Stimulated activated CD4-positive, alpha-beta T cell treated with anti-CD3 and anti-CD28 coated beads, Interleukin-2, amount 100 ng/mL, for 4 hours (primary cell): ENCODE measurements at places on chromosomes 5 and 9.

- no peak for DNase-seq
Observed at GRCh38 chr5:30849931-30850710, 343.4 kb upstream of the CDH6 start.

DNA sequence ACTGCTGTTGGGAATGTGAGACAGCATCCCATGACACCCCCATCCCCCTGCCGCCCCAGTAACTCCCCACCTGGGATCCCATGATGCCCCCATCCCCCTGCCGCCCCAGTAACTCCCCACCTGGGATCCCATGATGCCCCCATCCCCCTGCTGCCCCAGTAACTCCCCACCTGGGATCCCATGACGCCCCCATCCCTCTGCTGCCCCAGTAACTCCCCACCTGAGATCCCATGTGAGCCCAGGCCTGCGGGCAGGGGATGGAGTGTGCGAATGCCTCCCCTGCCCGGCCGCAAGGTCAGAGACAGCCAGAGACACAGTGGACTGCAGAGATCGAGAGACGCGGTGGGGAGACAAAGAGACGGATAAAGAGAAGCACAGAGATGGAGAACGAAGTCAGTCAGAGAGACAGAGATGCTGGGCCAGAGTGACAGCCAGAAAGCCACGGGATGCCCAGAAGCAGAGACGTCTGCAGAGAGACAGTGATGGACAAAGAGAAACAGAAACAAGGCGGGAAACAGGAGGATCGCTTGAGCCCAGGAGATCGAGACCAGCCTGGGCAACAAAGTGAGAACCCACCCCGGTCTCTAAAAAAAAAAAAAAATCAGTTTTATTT lies 992 bp downstream of the SH2D3C start:
- no peak for DNase-seq

DNA sequence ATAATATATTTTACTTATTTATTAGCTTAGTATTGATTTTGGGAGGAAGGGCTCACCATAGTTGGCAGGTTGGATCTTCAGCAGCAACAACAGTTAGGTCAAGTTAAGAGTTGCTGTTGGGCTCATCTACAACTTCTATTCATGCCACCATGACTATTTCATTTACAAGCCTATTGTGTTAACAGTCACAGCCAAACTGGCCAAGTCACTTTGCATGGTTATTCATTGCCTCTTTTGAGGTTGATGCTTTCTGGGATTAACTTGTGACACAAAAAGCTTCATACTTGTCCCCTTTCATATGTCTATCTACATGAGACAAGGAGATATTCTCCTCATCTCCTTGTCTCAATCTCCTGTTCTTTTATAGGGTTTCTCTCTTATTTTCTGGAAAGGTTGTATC lies 98.3 kb downstream of the WDR70 start:
- DNase-seq: no peak

DNA sequence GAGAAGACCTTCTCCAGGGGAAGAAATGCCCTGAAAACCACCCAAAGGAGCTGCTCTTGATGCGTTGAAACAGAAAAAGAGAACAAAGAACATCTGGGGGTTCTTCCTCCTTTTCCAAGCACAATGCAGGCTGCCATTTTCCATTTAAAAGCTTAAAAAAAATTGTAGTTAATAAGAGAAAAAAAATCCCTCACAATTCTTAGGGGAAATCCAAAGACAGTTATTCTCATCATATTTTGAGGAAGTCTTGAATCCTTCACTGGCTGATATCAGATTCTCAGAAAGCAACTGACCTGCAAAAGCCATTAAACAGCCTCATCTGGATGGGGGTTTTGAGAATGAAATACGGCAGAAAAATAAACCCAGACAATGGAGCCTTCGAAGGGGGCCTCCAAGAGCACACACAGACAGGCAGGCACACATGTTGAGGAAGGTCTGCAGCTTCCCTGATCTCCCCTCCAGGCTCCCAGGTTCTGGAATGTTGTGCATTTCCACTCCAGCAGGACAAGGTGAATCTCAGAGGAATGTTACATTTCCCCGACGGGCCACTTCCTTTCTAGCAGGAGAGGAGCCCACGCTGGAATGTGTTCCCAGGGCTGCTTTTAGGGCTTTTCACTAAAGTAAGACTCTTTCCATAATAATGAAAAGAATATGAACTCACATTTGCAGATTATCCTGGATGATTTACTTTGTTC lies 159.4 kb upstream of the S1PR3 start:
- no peak for DNase-seq

- no peak for DNase-seq
Observed at GRCh38 chr5:78841767-78842166, 143.3 kb downstream of the ARSB start.

- DNase-seq: no peak
Observed at GRCh38 chr5:66518753-66519152, 77.4 kb upstream of the MAST4 start.

DNA sequence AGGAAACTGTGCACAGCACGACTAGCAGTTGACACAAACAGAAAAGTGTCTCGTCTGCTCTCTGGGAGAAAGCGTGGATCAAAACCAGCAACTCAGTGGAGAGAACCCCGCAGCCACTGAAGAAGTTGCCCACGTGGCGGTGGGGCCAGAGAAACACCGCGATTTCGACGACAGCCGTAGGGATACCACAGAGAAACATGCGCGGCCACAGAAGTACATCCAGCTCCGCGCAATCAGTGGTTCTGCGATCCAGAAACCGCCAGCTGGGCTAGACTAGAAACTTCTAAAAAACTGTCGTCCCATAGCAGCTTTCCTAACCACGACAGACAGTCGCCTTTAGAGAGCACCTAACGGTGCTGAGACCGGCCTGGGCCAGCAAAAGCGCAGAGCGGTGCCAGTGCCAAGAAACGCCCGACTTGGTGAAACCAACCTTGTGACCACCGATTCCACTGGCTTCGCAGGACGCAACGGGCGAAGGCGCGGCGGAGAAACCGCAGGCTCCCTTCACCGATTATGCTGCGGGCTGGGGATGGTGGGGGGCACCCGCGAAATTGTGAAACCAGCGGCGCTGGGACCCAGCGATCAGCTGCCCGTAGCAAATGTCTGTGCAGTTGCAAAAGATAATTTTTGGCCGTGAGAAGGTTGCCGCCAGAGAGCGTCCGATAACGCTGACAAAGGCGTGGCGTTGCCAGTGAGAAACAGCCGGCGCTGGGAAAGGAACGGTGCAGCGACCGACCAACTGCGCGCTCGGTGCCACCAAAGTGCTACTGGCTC lies 2.7 kb upstream of the ANXA2R start:
- peak; percentile 49 for DNase-seq

- no peak for DNase-seq
Observed at GRCh38 chr5:167442922-167443321, 848.5 kb upstream of the WWC1 start.

DNA sequence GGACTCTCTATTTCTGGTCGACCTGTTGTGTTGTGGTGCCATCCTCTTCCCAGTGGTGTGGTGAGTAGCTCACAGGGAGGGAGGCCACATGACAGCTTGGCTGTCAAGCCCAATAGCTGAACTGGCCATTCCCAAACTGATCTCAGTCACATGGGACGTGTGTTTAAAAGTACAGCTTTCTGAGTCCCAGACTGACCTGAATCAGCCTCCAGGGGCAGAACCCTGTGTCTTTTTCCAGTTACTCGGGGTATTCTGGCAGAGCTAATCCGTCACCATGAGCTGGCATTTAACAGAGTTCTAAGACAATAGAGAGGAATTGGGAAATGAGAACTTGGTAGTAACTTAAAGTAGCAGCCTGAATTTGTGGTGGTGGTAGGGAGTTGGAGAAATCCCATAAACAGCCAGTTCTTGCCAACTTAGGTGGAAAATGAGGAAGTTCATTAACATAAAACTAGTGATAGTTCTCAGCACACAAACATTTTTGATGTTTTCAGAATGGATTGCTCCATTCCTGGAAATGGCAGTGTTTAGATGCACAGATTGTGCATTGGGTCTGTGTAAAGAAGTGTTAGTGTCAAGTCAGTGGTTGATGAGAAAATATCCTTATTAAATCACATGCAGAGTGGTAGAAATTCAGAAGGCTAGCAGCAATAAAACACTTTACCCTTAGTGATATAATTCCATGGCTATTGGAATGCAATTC lies 50.9 kb downstream of the GPR107 start:
- no peak for DNase-seq

DNA sequence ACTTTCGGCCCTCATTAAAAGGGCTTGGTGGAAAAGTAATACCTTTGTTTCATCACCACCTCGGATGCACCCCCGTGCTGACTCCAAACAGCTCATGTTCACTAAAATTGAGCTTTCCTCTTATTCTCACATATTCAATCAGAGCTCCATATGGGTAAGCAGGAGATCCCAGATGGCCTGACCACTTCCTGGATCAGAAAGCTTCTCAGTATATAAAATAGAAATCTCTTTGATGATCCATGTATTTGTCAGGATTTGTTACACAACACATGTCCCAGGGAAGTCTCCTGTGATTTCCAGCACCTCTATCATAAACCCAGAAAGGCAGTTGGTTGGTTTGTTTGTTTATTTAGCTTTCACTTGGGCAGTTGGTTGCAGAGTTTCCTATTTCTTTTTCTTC lies 402.0 kb downstream of the MLLT3 start:
- DNase-seq: no peak

GRCh38 chr5:169176709-169177694 lies 123.9 kb downstream of the SLIT3 start:
- DNase-seq: no peak

- DNase-seq: no peak
Observed at GRCh38 chr9:86521977-86522376, 167.8 kb upstream of the TUT7 start.

- no peak for DNase-seq
Observed at GRCh38 chr5:113552137-113552536, 38.6 kb downstream of the YTHDC2 start.

DNA sequence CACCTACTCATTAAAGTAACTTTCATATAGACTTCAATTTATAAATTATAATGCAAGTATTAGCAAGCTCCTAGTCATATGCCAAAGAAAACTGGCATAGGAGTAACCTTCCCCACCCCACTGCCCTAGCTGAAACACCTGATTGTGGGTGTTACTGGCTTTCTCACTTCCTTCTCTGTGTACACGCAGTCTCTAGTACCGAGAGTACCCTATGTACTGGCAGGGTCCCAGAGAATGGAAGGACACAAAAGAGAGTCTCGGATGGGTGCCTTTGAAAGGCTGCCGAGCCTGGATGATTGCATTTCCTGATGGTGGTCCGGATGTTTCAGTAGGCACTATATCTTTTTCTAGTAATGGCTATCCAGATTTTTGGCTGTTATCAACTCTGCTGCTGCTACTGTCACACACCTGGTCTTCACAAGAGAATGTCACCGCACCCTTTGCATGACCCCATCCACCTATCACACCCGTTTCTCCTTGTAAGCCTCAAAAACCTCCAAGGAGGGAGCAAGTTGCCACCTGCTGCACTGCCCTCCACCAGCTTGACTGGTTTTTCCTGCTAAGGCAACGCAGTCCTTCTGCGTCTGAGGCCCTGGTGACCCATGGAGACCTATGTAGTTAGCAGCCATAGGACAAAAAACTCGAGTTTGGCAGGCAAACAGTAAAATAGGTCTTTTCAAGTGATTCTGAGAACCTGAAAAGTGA lies 53.8 kb upstream of the CLINT1 start:
- no peak for DNase-seq

GRCh38 chr5:59473611-59474010 lies 419.9 kb downstream of the PDE4D start:
- no peak for DNase-seq

GRCh38 chr9:38352530-38353328 lies 39.8 kb upstream of the ALDH1B1 start:
- DNase-seq: no peak

DNA sequence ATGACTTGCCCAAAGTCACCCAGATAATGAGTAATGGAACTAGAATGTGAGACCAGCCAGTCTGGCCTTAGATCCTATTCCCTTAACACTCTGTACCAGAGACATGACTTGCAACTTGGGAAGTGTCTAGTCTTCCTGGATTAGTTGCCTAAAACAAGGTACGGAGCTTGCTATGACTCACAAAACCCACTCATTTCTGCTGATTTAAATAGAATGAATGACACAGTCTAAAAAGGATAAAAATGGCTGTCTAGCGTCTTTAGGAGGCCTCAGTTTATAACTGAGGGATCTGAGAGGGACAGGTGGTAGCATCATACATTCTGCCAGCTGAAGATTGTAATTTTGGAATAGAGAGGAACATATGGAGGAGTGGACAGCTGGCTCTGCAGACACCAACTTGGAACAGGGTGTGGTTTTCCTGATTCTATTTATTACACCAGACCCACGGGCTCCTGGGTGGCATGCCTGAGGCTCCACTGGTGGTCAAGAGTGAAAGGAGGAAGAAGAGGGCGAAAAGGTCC lies 62.7 kb downstream of the ABLIM3 start:
- DNase-seq: no peak

DNA sequence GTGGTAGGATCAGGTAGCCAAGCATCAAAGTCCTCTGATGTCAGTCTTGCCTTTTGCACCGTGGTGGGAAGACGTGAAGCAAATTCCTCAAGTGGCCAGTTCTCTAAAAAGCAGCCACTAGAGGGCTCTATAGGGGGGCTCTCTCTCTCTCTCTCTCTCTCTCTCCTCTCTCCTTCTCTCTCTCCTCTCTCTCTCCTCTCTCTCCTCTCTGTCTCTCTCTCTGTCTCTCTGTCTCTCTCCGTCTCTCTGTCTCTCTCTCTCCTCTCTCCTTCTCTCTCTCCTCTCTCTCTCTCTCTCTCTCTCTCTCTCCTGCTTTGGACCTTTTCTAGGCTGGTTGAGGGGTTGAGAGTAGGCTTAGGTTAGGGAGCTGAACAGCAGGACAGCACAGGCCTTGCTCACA lies 13.9 kb upstream of the OSMR start:
- DNase-seq: no peak

DNA sequence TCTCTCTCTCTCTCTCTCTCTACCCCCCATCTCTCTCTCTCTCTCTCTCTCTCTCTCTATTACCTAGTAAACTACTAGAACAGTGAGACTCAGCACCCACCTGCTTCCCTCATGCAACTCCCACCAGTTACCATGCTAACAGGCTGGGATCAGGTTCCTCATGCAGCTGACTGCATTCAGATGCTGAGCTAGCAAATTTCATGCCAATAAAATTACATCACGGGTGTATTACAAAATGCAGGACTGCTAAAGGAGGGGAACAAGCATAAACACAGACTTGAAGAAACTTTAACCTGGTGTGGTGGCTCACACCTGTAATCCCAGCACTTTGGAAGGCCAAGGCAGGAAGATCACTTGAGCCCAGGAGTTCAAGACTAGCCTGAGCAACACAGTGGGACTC lies 76.0 kb downstream of the CEMIP2 start:
- no peak for DNase-seq
